ENCODE measurements at places on chromosomes 4 and X.

DNA sequence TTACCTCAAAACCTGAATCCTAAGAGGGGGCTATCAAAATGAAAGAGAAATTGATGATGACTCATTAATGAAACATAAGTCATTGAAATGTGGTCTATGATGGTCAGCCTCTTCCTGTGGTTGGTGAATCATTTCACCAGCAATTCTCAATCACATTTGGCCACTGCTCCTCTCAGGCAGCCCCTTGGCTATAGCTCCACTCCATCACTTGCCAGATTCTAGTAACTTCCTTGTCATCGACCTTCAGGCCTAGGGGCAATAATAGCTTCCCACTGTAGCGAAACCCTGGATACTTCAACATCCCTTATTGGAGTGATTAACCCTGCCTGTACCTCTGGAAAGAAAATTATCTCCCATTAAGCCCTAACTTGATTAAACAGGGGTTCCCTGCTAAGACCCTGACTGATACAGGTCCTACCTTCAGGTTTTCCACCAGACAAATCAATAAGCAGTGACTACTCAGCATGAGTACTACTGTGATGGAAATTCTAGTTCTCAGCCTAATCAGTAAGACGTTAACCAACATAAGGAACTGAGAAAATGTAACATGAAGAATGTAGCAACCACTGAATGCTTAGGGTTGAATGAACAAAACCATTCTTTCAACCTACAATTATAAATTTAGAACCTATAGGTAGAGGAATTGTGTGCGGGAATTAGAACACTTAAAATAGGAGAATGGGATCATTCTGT, 30.4 kb downstream of the ADH7 start:
- DNase-seq, result peak; percentile 70

GRCh38 chr4:77229433-77229832, 72.4 kb downstream of the CCNG2 start:
- DNase-seq, result no peak

DNA sequence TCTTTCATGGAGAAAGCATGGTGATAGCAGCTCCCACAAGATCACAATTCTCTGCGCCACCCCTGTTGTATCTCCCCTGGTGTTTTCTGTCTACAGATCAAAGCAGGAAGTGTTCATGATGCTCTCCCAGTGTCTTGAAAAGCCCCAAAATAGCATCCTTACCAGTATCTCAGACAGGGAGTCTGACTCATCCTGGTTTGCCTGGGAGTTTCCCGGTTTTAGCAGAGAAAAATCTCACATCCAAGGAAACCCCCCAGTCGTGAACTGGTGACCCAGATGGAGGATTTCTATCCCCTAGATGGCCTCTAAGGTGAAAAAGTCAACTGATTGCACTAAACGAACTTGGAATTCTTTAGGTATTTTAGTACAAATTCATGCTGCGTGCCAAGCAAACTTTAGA, 64.3 kb upstream of the NR0B1 start:
- no peak for DNase-seq

- DNase-seq, result no peak
These were observed 146.3 kb upstream of the LEF1 start for GRCh38 chr4:108314900-108315589.

DNA sequence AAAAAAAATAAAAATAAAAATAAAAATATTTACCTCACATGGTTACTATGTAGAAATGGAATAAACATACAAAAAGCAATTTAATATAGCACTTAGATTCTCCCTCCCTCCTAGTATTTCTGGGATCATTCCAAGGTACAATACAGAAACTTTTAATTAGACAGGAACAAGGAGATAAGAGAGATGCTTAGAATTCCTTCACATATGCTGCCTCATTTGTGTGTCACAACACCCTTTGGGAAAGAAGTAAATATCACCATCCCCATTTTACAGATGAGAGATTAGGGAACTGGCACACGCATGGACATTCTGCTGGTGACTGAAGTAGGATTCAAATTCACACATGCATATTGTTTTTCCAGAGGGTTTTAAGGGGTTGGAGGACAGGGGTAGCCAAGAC, 164.2 kb downstream of the APBB2 start:
- DNase-seq, result no peak

DNA sequence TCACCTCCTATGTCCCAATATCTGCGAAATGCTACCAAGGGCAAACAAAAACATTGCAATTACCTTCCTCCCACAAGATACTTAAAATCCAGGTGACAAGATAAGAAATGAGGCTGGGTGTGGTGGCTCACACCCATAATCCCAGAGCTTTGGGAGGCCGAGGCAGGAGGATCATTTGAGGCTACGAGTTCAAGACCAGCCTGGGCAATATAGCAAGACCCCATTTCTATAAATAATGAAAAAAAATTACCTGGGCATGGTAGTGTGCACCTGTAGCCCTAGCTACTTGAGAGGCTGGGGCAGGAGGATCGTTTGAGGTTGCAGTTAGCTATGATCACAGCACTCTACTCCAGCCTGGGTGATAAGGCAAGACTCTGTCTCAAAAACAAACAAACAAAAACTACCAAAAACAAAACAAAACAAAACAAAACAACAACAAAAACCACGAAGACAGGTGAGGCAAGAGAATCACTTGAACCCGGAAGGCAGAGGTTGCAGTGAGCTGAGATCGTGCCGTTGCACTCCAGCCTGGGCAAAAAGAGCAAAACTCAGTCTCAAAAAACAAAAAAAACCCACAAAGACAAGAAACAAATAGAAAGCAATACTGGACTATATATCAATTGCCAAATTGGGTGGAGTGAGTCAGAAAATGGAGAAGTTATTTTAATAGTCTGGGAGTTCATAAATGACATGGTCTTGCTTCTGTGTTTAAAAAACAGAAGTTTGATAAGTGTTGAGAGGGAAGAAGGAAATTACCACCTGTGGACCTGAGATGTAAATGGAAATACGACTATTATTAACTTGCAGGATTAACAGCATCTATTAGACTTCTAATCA, 176.5 kb downstream of the FBXW7 start:
- DNase-seq, result no peak

Measured in Caki2 (cell line).